ENCODE measurements at places on chromosomes 12 and 14. TPM values are rescaled to one million over a fixed set of nuclear protein-coding genes. Genes with fewer than 3 reads are reported as not detected.

GRCh38 chr12:53090554-53090953 is 6.9 kb upstream of the IGFBP6 start:
- H3K4me1 ChIP-seq, result peaks cover 8% of the 10 kb centered on the region
- H3K27me3 ChIP-seq, result peaks cover 27% of the 10 kb centered on the region
- no peaks in the 10 kb centered on the region for H3K36me3 ChIP-seq
- no peak overlapping the region for H3K27ac ChIP-seq
- H3K4me3 ChIP-seq, result no peak overlapping the region

DNA sequence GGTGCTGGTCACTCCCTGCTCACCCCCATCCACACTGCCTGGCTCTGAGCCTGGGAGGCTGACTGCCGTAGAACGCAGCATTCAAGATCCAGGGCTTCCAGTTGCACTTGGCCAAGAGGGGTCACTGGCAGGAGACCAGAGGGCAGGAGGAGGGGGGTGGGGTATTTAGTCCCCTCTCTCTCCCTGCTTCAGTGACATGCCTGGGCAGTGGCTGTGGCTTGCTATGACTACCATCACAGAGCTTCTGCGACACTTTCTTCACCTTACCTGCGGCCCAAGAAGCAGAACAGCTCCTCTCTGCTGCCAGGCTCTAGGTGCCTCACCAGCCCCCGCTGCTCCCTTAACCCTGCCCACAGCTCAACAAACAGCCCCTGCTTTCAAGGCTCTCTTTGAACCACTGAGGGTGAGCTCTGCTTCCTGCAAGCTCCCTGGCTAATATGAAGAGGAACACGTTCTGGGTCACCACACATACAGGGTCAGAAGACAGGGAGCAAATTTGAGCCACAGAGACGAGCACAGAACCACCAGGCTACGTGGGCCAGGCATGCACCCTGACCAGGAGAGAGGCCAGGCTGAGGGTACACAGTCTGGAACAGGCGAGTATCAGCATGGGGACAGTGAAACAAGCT is 55.7 kb downstream of the ITPK1 start:
- no peak overlapping the region for H3K27ac ChIP-seq
- DNase-seq, result no peak
- no peaks in the 10 kb centered on the region for H3K4me1 ChIP-seq

DNA sequence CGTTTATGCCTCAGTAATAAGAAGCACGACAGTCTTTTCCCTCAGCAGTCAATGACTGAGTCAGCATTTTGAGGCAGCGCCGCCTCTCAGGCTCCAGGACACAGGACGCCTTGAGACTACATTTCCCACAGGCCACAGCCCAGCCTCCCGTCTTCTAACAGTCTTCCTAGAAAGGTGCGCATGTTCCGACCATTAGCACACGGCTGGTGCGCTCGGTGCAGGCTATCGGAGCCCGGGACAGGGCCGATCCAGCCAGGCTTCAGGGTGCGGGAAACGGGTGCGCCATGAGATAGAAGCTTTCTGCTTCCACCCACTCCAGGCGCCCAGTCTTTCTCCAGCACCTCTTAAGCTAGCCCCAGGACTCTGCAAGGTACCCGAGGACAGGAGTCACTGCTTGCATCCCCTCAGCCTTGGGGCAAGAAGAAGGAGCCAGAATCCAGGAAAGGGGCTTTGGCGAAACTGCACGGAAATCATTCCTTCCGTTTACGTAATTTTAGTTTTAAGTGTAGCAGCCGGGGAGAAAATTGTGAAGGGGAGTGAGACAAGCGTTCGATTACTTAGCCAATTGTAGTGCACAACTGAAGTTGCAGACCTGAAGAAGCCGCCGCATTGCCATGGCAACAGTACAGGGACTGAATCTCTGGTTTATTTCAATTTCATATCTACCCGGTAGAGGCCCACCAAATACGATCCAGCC is 54.0 kb downstream of the ZNF641 start:
- peak overlapping the region; percentile 61 for H3K4me3 ChIP-seq
- peaks cover 9% of the 10 kb centered on the region for H3K27me3 ChIP-seq
- no peak overlapping the region for H3K27ac ChIP-seq
- H3K4me1 ChIP-seq, result no peaks in the 10 kb centered on the region
- DNase-seq, result peak; percentile 88

GRCh38 chr12:76878099-76878898 is 520 bp downstream of the CSRP2 start:
- H3K27ac ChIP-seq, result peak overlapping the region; percentile 88
- DNase-seq, result peak; percentile 82
- peaks cover 39% of the 10 kb centered on the region for H3K4me1 ChIP-seq
- no peaks in the 10 kb centered on the region for H3K36me3 ChIP-seq
- H3K4me3 ChIP-seq, result peak overlapping the region; percentile 71

DNA sequence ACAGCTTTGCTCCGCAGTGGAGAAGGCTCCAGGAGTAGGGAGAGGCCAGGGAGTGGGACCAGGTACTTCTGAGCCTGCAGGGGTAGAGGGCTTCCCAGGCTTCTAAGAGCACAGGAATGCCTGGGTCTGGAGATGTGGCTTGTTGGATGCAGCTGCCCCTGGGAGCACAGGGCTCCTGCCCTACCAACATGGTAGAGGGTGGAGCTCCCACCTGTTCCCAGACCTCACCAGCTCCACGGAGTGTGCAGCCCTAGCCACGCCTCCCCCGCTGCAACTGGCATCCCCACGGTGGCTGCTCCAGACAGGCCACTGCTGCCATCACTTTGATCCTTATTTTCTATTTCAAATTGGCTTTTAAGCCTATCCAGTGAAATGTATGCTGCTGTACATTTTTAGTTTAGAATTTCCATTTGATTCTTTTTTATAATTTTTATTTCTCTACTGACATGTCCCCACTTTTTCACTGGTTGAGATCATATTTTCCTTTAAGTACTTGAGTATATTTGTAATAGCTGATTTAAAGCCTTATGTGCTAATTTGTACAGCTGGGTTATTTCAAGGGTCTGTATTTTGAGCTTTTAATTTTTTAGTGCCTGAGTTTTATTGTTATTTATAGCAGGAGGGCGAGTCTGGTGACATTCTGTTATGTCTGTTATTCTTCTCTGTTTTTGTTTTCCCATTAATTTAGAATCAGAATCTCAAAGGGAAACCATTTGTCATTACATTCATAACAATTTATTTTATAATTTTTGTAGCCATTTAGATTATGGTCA is 78.0 kb downstream of the DERA start:
- H3K4me1 ChIP-seq, result no peaks in the 10 kb centered on the region
- H3K27ac ChIP-seq, result no peak overlapping the region
- no peak overlapping the region for H3K4me3 ChIP-seq

Gene CBLN3
- total RNA-seq, result 0.25 TPM
